Activated CD4-positive, alpha-beta T cell treated with anti-CD3 and anti-CD28 coated beads, Interleukin-2, amount 50 U/mL, for 48 hours (primary cell): ENCODE measurements at places on chromosomes 1 and 21.

GRCh38 chr1:24203404-24203803 is 16.3 kb upstream of the IFNLR1 start:
- peak; percentile 26 for DNase-seq

DNA sequence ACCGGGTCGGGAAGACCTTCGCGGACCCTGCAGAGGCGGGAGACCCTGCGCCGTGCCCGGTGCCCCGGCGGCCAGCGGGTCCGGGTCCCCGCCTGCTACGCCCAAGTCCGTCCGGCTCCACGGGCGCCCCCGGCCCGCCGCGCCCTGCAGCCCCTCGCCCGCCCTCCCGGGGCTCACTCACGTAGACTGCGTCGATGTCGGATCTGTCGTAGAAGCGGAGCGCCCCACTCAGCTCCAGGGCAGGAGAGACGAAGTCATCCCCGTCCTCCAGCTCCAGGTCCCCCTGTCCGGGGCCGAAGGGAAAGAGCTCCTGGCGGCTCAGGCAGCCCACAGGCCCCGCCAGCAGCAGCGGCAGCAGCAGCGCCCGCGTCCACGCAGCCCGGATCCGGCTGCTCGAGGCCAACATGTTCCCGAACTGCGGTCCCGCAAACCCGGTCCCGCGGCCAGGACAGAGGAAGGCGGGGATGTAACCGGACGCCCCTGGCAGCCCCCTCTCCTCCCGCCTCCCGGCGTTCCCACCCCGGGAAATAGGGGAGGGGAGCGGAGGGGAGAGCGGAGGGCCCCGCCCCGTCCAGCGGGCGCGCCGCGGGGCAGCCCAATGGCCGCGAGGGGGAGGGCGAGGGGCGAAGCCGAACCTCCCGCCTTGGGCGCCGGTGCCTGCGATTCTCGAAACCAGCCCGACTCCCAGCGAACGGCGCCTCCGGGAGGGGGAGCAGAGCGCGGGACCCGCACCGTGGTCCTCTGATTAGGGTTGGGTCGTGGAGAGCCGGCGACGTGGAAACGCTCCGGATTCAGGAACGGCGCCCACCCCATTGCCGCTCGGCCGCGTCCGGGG is at the start of gene NID1:
TSS of gene NID1 (minus strand) at position 417 of the 835 bp plus-strand sequence. CDS start at position 406, 11 bp downstream.
- DNase-seq: peak; percentile 18

GRCh38 chr21:36099000-36099399 is 29.2 kb downstream of the CBR1 start:
- no peak for DNase-seq

DNA sequence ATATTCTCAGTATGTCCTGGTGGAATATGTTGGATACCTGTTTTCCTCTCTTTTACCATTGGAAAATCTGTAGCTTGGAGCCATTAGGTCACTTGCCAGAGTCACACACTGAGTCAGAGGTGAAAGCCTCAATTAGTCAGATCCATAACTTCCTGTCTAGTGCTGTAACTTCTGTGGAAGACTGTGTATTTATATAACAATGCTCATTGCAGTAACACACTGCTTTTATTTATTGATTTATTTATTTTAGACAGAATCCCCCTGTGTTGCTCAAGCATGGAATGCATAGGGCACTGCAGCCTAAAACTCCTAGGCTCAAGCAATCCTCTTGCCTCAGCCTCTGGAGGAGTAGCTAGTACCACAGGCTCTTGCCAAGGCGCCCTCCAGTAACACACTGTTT is 1.3 kb upstream of the DOCK7 start:
- no peak for DNase-seq

DNA sequence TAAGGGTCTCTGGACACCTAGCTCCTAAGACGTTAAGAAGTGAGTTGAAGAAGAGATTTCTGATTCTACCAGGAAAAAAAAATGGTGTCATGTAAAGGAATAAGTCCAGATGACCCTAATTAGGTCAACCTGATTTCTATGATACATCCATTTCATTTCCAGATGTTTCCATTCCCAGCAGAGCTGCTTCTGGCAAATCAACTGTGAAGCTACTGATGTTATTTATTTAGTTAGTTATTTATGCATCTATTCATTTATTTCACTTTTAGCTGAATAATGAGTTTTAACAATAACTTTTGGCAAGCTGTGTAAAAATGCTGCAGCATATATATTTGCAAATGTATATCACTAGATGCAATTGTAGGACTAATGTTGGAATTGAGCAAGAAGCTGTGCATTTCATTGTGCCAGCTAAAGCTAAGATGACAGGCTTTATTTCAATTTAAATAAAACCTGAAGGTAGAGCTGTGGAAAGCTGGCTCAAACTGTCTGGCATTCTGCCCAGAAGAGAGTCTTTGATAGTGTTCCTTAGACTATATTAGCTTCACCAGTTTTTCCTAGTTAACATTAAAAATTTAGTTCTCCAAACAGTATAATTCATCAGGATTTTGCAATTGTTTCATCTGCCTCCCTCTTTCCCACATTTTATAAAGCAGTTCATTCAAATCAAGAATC is 1164.4 kb upstream of the ADGRL4 start:
- DNase-seq: no peak

- no peak for DNase-seq
Observed at GRCh38 chr1:165073185-165074007, 283.1 kb downstream of the LMX1A start.

DNA sequence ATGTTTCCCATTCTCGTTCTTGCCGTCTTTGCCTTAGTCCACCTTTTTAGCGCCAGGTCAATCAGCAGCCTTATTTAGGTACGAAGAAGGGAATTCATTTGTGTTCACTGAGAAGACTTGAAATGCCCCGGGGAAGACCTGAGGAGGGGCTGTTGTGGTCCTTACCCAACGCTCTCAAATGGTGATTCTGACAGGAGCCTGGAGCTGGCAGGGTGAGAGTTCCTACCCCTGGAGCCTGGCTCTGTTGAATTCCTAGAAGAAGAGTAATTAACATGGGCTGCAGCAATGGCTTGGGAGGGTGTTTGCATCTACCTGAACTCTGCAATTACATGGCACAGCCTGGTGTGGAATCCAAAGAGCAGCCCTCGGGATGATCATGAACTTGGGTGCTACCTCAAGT is 76.9 kb upstream of the DSCAM start:
- no peak for DNase-seq

DNA sequence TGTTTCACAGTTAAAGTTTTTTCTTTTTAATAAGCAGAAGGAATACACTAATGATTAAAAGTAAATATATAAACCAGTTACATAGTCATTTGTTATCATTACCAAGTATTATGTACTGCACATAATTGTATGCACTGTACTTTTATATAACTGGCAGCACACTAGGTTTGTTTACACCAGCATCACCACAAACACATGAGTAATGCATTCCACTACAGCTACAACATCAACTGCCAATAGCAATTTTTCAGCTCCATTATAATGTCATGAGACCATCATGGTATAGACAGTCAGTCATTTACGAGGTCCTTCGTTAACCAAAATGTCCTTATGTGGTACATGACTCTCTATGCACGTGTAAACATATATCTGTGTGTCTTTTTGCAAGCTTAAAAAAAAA is 35.2 kb downstream of the SCYL3 start:
- no peak for DNase-seq

DNA sequence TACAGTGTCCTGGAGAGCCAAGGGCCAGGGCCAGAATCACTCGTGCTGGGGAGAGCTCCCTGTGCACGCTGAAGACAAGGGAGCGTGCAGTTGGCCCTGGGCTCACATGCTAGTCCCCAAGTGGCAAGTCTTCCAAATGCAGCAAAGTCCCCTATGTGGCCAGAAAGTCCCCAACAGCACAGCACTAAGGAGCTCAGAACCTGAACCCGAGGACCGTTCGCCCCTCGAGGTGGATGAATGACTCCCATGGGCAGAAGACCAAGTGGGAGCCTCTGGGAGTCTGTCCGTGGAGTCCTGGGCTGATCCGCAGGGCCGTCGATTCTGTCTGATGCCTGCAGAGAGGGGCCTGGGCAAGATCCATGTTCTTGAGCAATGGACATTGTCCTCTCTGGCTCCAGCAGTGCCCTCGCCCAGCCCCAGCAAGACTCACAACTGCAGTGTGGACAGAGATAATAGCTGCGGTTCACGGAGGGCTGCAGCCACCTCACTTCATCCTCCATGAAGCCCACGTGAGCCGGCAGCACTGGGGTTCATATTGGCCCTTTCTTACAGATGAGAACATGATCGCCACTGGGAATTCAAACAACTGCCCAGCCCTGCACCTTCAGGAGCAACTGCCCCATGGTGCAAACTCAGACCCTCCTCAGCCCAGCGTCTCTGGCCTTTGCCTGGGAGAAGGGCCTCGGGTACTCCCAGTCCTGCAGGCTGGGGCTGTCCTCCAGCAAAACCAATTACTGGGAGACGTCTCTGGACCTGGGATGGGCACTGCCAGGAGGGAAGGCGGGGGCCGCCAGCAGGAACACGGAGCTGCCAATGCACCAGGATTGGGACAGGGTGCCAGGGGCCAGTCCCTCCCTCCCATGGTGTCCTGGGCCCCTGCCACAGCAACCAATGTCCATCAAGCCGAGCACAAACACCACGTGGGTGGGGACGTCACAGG is 243.7 kb downstream of the NPHP4 start:
- DNase-seq: no peak

DNA sequence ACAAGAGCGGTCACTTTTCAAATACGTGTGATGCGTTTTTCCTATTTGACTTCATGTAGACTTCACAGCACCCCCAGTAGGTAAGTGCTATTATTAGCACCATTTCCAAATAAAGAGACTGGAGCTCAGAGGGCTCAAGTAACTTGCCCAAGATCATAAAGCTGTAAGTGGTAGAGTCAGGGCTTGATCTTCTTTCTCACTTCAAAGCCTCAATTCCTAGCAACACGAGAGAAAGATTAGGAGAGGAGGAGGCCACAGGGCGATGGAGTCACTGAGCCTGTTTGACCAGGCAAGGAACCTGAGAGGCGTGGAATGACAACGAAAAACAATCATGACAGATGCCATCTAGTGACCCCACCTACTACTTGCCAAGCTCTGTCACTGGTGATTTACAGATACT is 181.0 kb downstream of the FOXD2 start:
- DNase-seq: no peak

GRCh38 chr1:163914785-163915413 is 593.1 kb downstream of the NUF2 start:
- DNase-seq: no peak

DNA sequence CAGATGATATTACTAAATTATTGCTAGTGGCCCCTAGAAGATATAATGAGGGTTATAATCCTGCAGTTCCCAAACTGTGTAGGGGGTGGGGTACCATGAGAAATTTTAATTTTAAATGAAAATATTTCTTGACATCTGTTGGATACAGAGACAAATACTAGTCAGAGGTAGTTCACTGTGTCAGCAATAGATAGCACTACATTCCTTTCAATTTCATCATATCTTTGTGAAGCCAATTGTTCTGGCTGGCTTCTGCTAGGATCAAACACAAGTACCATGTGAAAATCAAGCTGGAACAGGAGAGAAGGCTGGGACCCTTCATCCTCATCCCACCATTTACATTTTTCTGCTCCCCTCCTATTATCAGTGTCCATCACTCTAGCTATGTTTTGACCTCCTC is 208.1 kb downstream of the USH2A start:
- no peak for DNase-seq

DNA sequence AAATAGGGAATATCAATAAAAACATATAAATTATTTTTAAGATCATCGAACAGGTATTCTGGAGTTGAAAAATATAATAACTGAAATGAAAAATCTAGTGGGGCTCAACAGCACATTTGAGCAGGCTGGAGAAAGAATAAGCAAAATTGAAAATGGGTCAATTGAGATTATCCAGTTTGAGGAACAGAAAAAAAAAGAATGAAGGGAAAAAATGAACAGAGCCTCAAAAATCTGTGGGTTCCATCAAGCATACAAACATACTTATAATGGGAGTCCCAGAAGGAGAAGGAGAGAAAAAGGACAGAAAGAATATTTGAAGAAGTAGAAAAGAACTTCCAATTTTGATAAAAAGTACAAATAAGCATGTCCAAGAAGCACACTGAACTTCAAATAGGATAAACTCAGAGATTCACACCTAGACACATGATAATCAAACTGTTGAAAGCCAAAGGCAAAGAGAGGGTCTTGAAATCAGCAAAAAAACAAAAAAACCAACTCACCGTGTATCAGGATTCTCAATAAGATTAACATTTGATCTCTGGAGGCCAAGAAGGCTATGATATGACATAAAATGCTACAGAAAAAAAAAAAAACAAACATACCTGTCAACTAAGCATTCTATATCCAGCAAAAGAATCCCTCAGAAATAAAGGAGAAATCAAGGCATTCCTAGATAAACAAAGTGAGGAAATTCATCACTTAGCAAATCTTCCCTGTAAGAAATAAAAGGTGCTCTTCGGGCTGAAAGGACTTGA is 5.4 kb upstream of the COQ8A start:
- DNase-seq: no peak

- DNase-seq: no peak
Observed at GRCh38 chr21:15406791-15407190, 323.0 kb upstream of the USP25 start.

GRCh38 chr1:90826834-90827233 is 109.7 kb upstream of the BARHL2 start:
- DNase-seq: no peak

GRCh38 chr1:212977781-212978645 is 27.7 kb downstream of the VASH2 start:
- DNase-seq: no peak

- no peak for DNase-seq
Observed at GRCh38 chr1:164702216-164702615, 143.2 kb downstream of the PBX1 start.

DNA sequence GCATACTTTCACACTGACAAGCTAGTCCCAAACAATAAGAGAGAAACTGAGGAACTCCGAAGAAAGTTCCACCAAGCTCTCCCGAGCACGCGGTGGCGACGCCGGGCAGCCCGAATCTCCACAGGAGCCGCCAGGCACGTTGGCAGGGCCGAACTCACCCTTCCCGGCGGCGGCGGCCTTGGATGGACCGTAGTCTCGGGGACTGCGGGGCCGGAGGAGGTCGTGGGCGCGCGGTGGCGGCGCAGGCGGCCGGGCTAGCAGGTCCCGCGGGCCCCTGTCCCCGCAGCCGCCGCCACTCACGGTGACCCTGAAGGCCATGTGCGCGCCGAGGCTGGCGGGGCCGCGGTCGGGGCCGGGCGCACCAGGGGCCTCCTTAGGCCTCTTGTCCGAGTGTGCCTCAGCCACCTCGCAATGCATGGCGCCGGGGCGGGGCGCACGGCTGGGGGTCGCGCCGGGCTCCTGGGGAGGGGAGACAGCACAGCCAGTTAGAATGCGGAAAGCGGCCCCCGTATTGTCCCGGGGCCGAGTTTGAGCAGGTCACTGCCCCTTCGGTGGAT is 1.2 kb downstream of the GLIS1 start:
- no peak for DNase-seq
